ENCODE measurements at places on chromosomes 6 and 20.

DNA sequence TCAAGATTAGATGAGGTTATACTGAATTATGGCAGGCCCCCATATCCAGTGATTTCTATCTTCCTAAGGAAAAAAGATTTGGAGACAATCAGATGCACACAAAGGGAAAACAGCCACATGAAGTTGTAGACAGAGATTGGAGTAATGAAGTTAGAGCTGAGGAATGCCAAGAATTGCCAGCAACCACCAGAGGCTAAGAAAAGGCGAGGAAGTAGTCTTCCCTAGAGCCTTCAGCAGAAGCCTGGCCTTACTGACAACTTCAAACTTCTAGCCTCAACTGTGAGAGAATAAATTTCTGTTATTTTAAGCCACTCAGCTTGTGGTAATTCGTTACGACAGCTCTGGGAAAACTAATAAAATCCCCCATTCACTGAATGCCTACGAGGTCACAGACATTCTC lies 473.9 kb downstream of the COL12A1 start:
- no peak for DNase-seq

DNA sequence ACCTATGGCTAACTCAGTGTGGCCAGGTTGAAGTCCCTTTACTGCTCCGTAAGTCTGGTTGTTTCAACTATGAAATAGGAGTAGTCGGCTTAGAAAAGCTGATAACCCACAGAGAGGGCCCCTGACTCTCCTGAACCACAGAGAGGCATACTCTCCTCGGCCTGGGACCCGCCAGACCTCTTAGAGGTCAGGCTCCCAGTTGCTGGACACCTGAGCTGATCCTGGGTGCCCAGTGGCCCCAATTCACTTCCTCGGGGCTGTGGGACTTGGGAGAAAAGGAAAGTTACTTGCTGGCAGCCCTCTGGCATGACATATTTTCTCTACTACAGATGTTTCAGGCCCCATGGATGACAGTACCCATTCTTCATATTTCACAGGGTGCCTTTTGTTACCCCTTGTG lies 34.2 kb upstream of the EYA4 start:
- DNase-seq = no peak

- no peak for DNase-seq
Measured at GRCh38 chr6:120916844-120917243, 417.4 kb downstream of the TBC1D32 start.

DNA sequence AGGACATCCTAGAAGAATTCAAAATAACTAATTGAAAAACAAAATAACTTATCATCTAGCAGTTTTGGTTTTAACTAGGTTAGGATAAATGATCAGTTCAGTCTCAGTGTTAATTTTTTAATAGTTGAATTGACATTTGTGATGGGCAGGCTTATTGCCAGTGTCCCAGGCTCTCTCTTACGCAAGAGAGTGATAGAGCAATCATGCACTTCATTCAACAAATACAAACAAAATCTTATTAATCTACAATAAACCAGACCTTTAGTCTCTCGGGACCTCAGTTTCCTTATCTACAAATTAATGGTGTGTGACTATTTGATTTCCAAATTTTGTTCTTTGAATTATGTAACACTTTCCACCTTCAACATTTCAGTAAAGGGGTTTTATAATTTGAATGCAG lies 385.9 kb upstream of the JAG1 start:
- DNase-seq = no peak

- DNase-seq = no peak
Measured at GRCh38 chr6:129050086-129050485, 167.1 kb downstream of the LAMA2 start.

- DNase-seq = no peak
Measured at GRCh38 chr20:63052571-63053431, 46.0 kb upstream of the BHLHE23 start.

DNA sequence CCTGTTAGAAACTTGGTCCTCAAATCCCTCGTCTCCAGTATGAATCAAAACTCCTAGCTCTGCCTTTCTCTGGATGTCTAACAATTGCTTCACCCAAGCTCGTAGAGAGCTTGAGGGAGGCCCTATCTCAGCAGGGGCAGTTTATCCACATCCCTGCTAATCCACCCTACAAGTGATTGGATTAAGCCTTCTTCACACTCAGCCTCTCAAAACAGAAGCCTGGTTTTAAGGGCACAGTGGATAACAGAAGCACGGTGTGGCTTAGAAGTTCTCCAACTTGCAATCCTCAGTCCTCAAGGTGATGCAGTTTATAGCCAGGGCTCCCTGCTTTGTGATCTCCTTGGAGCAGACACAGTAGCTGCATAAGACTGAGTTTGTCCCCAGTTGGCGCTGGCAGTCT lies 383.9 kb downstream of the KIF16B start:
- no peak for DNase-seq

DNA sequence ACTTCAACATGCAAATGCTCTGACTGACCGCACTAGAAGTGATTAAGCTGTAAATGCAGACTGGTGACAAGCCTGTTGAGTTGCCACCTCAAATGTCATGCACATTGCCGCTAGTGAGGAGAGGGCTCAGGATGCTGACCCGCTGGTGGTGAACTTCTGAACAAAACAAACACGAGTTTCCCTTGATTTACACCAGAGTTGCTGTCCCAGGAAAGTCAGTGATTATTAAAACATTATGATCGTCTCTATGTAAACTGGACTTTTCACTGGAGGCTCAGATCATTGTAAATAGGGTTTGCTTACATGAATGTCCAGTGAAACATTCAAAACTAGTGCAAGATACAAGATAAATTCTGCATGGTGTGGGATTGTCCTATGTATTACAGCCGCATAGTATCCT lies 420.1 kb downstream of the PREX1 start:
- DNase-seq = no peak

DNA sequence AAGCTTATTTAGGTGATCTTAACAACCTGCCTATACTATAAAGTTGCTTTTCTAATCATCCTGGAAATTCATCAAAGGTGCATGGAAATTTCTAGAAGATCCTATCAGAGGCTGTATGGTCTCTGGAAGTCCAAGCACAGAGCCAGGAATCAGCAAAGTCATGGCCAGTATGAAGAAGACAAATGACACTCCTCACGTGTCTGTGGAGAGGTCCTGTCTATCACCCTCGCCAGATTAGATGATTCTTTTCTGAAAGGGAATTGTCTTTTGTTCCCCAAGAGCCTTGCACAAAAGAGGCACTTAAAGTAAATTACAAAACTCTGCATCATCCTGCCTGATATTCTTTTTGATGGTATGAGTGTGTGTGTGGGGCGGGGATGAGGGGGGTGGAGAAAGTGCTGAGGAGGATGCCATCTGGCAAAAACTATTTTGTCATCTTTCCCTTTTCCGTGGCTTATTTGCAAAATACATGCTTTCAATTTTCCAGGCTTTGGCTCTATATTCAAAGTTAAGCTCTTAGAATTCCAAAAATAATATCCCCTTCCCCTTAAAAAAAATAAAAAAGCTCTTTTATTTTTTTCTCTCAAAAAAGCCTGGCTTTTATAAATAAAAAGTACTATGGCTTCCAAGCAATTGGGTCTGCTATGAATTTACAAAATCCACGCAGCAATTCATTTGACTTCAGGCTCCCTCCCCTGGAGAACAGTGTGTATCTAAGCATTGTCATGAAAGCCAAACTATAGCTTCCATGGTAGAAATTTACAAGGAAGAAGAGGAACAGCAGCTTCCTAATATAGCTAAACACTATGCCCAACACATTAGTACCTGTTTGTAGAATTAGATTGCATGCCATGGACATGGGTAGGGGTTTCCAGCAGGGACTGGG lies 185.2 kb upstream of the ARG1 start:
- no peak for DNase-seq

DNA sequence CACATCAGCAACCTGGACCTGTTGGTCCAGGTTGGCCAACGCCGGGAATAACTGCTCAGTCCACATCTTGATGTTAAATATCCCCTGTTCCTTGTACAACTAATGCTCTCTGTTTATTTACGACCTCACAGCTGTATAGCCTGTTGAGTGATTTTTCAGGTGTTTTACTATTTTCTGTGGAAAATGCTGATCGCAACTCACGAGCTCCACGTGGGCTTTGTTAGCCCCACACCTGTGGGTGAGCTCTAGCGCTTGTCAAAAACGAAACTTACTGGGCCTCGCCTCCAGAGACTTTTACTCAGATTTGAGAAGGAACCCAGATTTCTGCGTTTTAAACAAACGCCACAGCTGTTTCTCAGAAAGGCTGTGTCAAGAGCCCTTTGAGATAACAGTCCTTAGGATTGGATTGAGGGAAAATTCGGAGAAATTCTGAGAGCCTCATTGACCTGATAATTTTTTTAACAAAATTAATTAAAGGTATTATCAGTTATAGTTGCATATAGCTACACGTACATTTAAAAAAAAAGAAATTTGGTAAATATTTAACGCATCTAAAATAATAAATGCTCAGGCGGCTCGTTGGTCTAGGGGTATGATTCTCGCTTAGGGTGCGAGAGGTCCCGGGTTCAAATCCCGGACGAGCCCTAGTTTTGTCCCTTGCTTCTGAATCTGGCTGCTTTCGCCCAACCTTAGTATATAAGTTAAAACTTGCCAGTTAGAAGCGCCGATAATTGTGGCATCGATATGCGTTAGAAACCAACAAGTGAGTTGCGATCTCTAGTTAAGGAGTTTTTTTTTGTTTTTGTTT lies 16.7 kb downstream of the HMGN4 start:
- DNase-seq = peak; percentile 72

GRCh38 chr6:54248994-54249393 lies 59.2 kb upstream of the TINAG start:
- no peak for DNase-seq

GRCh38 chr6:143279385-143279784 lies 171.1 kb downstream of the ADAT2 start:
- peak; percentile 53 for DNase-seq

GRCh38 chr6:163718537-163718936 lies 304.0 kb downstream of the QKI start:
- no peak for DNase-seq

DNA sequence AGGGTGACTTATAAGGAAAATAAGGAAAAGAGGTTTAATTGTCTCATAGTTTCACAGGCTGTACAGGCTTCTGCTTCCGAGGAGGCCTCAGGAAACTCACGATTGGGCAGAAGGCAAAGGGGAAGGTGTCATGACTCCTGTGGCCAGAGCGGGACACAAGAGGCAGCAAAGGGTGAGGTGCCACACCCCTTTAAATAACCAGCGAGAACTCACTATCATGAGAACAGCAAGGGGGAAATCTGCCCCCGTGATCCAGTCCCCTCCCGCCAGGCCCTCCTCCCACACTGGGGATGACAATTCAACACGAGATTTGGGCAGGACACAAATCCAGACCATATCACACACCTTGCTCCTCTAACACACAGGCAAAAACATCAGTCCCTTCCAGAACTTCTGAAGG lies 254.0 kb downstream of the DLL1 start:
- DNase-seq = no peak

- DNase-seq = no peak
Measured at GRCh38 chr6:143579703-143580102, 68.2 kb upstream of the FUCA2 start.

- DNase-seq = peak; percentile 16
Measured at GRCh38 chr20:54680872-54681619, 205.7 kb downstream of the DOK5 start.

DNA sequence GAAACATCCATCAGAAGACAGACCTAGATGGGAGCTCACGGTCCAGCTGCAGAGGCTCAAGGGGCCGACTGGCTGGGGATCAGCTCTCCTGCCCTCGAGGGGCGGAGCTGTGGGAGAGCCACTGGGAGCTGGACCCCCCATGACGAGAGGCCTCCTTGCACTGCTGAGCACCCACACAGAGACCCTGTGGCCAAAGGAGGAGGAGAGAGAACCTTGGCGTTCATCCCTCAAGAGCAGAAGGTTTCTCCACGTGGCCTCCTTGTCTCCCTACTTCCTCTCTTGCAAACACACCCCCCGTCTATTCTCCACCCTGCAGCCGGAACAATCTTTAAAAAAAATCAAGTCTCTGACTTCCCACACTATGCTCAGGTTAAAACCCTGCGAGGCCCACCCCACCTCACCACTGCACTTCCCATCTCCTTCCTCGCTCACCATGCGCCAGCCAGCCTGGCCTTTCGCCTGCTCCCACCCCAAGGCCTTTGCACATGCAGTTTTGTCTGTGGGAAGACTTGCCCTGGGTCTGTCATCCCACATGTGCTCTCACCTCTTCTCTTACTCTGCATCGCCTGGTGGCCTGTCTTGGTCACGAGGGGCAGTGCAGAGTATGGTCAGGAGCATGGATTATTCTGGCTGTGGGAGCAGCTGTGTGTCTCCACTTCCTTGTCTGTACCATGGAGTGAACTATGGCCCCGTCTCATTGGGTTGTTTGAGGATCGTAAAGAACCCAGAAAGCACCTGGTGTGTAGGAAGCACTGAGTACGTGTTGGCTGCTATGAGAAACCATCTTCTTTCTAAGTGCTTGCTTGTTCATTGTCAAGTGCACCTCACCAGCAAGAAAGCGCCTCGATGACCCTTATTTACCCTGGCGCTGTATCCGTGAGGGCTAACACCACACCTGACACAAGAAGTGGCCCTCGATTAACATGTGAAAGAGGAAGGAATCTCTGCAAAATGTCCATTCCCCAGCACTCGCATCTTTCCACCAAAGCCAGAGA lies 32.9 kb downstream of the PMEPA1 start:
- DNase-seq = no peak

DNA sequence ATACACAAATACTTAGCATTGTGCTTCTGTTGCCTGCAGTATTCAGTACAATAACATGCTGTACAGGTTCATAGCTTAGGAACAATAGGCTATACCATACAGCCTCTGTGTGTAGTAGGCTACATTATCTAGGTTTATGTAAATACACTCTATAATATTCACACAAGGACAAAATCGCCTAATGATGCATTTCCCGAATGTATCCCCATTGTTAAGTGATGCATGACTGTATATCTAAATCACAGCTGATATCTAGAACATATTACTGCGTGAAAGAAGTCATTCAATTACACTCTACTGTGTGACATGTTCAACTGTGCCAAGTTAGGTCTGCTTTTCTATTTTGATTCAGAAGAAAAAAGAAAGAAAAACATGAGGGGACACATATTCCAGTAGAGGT lies 633.5 kb downstream of the RFPL4B start:
- no peak for DNase-seq

- DNase-seq = no peak
Measured at GRCh38 chr20:34663213-34663943, 13.5 kb downstream of the PIGU start.

- no peak for DNase-seq
Measured at GRCh38 chr6:159533016-159533415, 160.0 kb downstream of the SOD2 start.

- DNase-seq = peak; percentile 43
Measured at GRCh38 chr6:164085091-164086075, 670.9 kb downstream of the QKI start.

- no peak for DNase-seq
Measured at GRCh38 chr6:131773284-131773950, 34.4 kb upstream of the ENPP1 start.

DNA sequence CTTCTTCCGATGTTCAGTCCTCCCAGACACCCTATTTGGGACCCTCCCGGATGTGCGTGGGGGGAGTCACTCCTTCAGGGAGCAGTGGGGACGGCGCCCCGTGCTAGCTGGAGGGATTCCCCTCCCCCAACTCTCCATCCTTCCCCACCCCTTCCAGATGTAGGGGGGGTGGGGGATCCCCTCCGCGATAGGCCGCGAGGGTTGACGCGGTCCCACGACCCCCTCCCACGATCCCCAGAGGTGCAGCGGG lies 548 bp downstream of the GNL1 start:
- DNase-seq = no peak
